ENCODE measurements at places on chromosomes 3 and 15. TPM values are rescaled to one million over a fixed set of nuclear protein-coding genes. Genes with fewer than 3 reads are reported as not detected.

DNA sequence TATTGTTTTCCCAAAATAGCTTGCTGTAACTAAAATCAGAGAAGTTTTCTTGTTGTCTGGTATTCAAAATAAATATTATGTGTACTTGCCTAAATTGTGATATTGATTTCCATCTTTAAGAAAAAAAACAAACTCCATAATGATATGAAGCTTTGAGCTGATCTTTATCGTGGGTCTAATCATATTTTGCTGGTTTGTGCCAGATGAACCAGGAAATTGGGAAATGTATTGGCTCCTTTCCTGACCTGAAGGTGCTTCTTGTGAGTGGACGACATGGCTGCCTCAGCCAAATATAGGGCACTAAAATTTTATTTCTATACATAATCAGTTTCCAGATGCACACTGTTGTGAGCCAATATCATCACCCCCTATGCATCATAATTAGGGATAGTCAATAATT, 113.3 kb downstream of the DIPK2A start:
- DNase-seq, result no peak

- peak; percentile 88 for DNase-seq
Measured at GRCh38 chr15:40313531-40314398, 6.0 kb upstream of the PLCB2 start.

DNA sequence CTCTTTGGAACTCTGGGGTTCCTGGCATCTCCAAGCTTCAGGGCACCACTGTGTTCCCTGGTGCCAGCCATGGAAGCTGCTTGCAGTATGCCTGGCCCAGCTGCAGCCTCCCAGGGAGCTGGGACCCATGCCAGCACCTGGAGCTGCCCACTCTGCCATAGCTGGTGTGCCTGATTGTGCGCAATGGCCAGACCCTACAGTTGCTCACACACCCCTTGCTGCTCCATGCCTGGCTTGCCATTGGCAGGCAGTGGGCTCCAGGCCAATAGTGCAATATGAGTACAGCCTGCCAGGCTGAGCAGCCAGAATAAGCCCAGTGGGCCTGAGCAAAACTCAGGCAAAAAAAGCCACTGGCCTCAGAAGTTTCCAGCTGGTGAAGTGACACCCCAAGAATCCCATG, 43.8 kb upstream of the LRRFIP2 start:
- DNase-seq, result no peak

Gene HPS3
- 26.8 TPM for total RNA-seq

Measured in mucosa of gallbladder (tissue), 1 donor.